Thoracic aorta (tissue), 2 donors: ENCODE measurements at places on chromosomes 3 and 15. TPM values are rescaled to one million over a fixed set of nuclear protein-coding genes. Genes with fewer than 3 reads are reported as not detected.
A peak's percentile ranks its signal among the peaks of the same experiment; 100 is the strongest.

Gene B4GALT4
- total RNA-seq: 19.6 TPM

DNA sequence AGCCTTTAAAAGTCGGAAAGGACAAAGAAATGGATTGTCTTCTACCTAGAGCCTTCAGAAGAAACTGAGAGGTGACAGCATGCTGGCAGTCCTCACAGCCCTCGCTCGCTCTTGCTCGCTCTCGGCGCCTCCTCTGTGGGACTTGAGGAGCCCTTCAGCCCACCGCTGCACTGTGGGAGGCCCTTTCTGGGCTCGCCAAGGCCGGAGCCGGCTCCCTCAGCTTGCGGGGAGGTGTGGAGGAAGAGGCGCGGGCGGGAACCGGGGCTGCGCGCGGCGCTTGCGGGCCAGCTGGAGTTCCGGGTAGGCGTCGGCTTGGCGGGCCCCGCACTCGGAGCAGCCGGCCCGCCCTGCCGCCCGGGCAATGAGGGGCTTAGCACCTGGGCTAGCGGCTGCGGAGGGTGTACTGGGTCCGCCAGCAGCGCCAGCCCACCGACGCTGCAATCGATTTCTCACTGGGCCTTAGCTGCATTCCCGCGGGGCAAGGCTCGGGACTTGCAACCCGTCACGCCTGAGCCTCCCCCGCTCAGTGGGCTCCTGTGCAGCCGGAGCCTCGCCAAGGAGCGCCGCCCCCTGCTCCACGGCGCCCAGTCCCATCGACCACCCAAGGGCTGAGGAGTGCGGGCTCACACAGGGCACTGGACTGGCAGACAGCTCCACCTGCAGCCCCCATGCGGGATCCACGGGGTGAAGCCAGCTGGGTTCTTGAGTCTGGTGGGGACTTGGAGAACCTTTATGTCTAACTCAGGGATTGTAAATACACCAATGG is 953.8 kb upstream of the GBE1 start:
- DNase-seq: no peak
- no peaks in the 10 kb centered on the region for H3K27me3 ChIP-seq
- H3K36me3 ChIP-seq: no peaks in the 10 kb centered on the region
- no peak overlapping the region for H3K4me3 ChIP-seq
- no peak overlapping the region for H3K27ac ChIP-seq

DNA sequence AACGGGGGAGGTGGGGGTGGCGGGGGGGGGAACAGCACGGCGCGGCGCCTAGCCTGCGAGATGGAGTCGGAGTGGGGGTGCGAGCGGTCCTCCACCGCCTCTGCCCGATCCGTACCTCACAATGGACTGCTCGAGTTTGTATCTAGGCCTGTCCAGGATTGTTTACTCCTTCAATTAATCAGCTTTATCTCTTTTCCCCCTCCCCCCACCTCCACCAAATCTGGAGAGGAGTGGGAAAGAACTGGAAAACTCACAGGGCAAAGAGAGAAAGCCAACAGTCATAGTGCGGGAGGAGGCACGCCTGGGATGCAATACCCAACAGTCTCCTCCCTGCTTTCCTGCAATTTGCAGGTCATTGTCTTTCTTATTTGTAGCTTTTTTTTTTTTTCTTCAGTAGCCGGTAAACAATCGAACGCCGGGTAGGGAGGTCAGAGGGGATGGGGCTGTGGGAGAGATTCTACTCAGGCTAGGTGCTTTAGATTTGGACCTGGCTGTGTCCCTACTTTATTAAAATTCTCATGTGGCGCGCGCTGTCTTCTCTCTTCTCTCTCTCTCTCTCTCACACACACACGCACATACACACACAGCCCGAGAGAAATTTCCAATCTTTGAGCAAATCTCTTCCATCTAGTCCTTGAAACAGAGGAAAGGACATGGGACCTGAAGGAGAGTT is 6.9 kb upstream of the MEIS2 start:
- no peak for DNase-seq
- no peak overlapping the region for H3K4me3 ChIP-seq
- no peaks in the 10 kb centered on the region for H3K36me3 ChIP-seq
- no peaks in the 10 kb centered on the region for H3K4me1 ChIP-seq
- H3K27ac ChIP-seq: no peak overlapping the region

GRCh38 chr3:56998076-56998529 is 62.4 kb upstream of the SPATA12 start:
- no peaks in the 10 kb centered on the region for H3K36me3 ChIP-seq
- H3K27me3 ChIP-seq: no peaks in the 10 kb centered on the region
- H3K4me3 ChIP-seq: no peak overlapping the region
- peaks cover 14% of the 10 kb centered on the region for H3K4me1 ChIP-seq

Gene KLHL18
- 18.4 TPM for total RNA-seq

DNA sequence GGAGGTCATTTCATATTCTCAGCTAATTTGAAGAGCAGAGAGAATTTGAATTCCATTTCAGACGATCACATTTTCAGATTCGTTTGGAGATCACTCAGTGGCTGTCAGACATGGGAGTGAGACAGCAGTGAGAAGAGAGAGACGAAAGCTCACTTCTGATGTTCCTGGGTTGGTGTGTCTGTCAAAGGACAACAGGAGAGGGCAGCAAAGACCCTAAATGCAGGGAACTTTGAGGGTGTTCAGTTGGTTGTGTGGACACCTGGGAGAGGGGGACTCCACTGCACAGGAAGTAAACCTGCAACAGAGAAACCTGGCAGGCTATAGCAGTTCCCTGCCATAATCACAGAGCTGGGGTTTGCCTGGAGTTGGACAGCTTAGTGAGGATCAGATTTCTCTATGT is 675.1 kb downstream of the SQOR start:
- DNase-seq: no peak
- H3K27me3 ChIP-seq: no peaks in the 10 kb centered on the region
- no peak overlapping the region for H3K4me3 ChIP-seq
- H3K4me1 ChIP-seq: peaks cover 31% of the 10 kb centered on the region
- no peaks in the 10 kb centered on the region for H3K36me3 ChIP-seq
- no peak overlapping the region for H3K27ac ChIP-seq

GRCh38 chr3:40186508-40186907 is 123.0 kb upstream of the EIF1B start:
- no peak for DNase-seq
- no peak overlapping the region for H3K4me3 ChIP-seq
- H3K4me1 ChIP-seq: peaks cover 5% of the 10 kb centered on the region
- no peaks in the 10 kb centered on the region for H3K27me3 ChIP-seq
- H3K27ac ChIP-seq: no peak overlapping the region

DNA sequence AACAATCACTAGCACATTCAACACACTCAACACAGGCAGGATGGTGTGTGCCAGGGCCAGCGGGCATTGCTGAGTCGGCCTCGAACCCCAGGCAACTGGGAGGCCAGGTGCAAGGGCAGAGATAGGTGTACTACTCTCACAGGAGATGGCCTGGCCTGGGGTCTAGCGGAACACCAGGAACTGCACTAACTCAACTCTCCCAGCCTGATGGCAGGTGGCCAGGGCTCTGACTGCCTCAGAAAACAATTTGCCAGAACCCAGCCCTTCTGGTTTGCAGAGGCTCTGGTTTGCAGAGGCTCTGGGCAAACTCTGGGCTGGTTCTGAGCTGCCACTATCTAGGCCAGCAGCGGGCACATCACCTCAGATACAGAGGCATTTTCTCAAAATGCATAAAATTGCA is 229.2 kb upstream of the CHRNA7 start:
- H3K4me3 ChIP-seq: no peak overlapping the region
- H3K36me3 ChIP-seq: no peaks in the 10 kb centered on the region
- H3K27me3 ChIP-seq: no peaks in the 10 kb centered on the region
- DNase-seq: no peak

- no peak for DNase-seq
- no peaks in the 10 kb centered on the region for H3K27me3 ChIP-seq
- peaks cover 4% of the 10 kb centered on the region for H3K36me3 ChIP-seq
- peaks cover 22% of the 10 kb centered on the region for H3K4me1 ChIP-seq
Observed at GRCh38 chr3:4834403-4834866, 144.8 kb upstream of the BHLHE40 start.

Gene CA12
- 26.8 TPM for total RNA-seq

- H3K4me3 ChIP-seq: no peak overlapping the region
- H3K4me1 ChIP-seq: no peaks in the 10 kb centered on the region
- no peak for DNase-seq
- no peaks in the 10 kb centered on the region for H3K27me3 ChIP-seq
- no peak overlapping the region for H3K27ac ChIP-seq
Observed at GRCh38 chr3:46671541-46672348, 21.7 kb downstream of the ALS2CL start.

- no peaks in the 10 kb centered on the region for H3K4me1 ChIP-seq
- no peak overlapping the region for H3K4me3 ChIP-seq
- H3K27ac ChIP-seq: no peak overlapping the region
- peaks cover 12% of the 10 kb centered on the region for H3K36me3 ChIP-seq
- H3K27me3 ChIP-seq: no peaks in the 10 kb centered on the region
Observed at GRCh38 chr15:72771329-72771725, 12.2 kb downstream of the ADPGK start.

- H3K4me1 ChIP-seq: no peaks in the 10 kb centered on the region
- no peak for DNase-seq
- H3K4me3 ChIP-seq: no peak overlapping the region
- no peak overlapping the region for H3K27ac ChIP-seq
Observed at GRCh38 chr3:85387913-85388505, 429.2 kb downstream of the CADM2 start.

DNA sequence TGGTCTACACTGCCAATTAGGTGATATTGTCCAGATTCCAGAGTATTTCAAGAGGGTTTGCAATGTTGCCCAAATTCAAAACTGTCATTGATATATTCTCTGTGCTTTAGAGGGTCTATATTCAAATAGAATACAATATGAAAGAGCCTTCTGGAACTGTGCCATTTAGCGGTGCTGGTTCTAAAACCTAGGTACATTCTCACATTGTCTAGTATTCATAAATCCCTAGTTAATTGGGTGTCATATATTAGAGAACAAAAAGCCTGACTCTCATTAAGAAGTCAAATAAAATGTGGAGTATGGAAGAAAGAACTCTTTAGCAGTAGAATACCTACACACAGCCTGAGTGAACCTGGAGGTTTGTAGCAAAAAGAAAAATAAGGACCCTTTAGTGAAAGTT is 447.9 kb downstream of the CNTN6 start:
- H3K27ac ChIP-seq: no peak overlapping the region
- no peak overlapping the region for H3K4me3 ChIP-seq
- no peaks in the 10 kb centered on the region for H3K36me3 ChIP-seq
- DNase-seq: no peak
- no peaks in the 10 kb centered on the region for H3K4me1 ChIP-seq
- no peaks in the 10 kb centered on the region for H3K27me3 ChIP-seq

DNA sequence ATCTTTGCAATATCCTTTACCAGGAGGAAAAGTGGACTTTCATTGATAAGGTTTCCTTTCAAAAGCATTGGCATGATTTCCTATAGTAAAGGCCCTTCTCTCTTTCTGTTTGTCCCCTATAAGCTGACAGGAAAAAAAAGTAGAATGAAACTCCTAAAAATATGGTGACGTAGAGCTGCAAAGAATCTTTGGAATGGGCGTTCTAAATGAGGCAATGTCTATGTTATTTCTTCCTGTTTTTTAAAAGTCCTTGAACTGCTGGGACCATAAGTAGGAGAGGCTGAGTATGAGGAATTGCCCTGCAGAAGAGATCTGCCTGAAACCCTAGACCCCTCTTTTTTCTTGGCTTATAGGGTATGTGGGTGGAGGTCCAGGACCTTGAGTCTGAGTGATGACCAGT is 17.2 kb downstream of the ST3GAL6 start:
- peaks cover 95% of the 10 kb centered on the region for H3K4me1 ChIP-seq
- DNase-seq: no peak
- peak overlapping the region; percentile 70 for H3K27ac ChIP-seq

DNA sequence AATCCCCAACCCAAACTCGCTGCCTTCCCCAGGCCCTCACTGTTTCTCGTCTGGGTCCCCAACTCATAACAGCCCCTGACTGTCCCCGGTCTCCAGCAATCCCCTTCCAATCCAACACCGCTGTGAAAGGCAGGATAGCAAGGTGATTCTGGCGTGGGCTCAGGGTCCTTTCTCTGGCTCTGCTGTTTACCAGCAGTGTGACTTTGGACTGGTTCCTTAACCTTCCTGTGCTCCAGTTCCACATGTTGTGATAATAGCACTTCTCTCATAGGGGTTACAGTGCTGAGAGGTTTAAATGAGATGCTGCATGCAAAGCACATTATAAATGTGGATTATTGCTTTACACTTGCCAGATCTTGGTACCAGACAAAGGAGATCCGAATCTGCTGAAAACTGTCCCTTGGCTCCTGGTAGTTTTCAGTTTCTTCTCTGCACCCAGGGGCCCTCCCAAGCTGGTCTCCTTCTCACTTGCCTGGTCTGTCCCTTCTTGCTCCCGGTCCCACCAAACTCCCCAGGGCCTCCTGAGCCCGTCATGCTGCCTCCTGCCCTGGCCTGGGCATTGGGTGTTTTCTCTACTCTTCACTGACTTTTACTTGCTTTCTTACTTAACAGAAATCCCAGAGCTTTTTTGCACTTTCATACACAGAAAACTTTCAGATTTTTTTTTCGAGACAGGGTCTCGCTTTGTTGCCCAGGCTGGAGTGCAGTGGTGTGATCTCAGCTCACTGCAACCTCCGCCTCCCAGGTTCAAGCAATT is 26.8 kb upstream of the CYP11A1 start:
- H3K36me3 ChIP-seq: no peaks in the 10 kb centered on the region
- no peak overlapping the region for H3K27ac ChIP-seq
- H3K4me1 ChIP-seq: no peaks in the 10 kb centered on the region
- no peak overlapping the region for H3K4me3 ChIP-seq
- no peak for DNase-seq
- no peaks in the 10 kb centered on the region for H3K27me3 ChIP-seq

DNA sequence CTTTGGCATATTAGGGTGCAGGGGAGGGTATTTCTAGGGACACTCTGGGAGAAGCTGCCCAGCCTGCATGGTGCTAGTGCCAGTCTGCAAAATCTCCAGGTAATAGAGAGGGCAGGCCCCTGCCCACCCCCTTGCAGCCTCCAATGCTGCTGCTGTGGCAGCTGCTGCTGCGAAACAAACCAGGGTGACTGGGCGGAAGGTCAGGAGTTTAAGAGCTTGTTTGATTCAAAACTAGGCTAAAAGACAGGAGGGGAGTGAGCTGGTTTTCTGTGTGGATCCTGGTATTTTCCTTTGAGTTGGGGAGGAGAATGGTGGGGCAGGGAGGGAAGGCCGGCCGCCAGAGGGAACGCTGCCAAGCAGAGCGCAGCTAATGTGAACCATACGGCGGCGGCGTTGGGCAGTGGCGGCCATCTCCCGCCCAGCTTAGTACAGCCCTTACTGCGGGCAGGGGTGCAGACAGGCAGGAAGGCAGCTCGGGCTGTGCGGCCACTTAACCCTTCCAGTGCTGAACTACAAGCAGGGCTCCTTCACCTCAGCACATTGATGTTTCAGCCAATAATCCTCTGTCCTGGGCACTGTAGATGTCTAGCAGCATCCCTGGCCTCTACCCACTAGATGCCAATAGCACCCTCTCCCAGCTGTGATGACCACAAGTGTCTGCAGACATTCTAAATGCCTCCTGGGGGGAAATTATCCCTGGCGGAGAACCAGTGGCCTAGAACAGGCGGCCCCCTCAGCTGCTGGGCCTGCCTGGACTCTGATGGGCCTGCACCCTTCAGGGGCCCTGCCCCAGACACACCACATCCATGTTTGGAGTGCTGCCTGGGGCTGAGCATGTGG is 125.7 kb downstream of the EEFSEC start:
- H3K36me3 ChIP-seq: no peaks in the 10 kb centered on the region
- peaks cover 55% of the 10 kb centered on the region for H3K4me1 ChIP-seq
- H3K27me3 ChIP-seq: no peaks in the 10 kb centered on the region

Gene CTXN2
- total RNA-seq: not detected

Gene CACNA2D3
- 3.2 TPM for total RNA-seq

Gene ALCAM
- total RNA-seq: 109 TPM

Gene CNTN4
- 103 TPM for total RNA-seq
